ENCODE measurements at places on chromosomes 12 and 14. TPM values are rescaled to one million over a fixed set of nuclear protein-coding genes. Genes with fewer than 3 reads are reported as not detected.
A peak's percentile ranks its signal among the peaks of the same experiment; 100 is the strongest.

DNA sequence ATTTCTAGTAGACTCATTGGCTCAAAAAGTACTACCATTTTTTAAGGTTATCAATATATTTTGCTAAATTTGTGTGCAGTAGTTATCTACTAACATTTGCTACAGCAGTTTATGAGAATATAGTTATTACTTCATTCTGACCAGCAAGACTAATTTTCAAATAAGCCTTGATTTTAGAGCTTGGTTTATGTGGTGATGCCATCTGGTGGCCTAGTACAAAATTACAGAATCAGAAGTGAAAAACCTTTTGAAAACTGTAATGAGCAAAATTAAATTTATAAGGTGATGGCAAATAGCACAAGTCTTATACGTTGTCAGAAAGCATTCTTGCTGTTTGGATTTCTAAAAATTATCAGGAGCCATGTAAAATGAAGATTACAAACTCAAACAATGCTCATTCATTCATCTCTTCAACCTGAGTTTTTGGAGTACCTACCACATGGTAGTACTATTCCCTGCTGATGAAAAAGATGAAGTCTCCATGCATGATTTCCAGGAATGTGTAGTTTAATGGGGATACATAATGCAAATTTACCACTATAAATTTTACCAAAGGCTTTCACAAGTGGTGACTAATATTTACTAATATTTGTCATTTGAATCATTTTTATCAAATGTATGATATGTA is 51.0 kb downstream of the MAGOHB start:
- peak; percentile 13 for DNase-seq

- no peak for DNase-seq
These were observed 1.3 kb downstream of the GLRX5 start for GRCh38 chr14:95536036-95536593.

GRCh38 chr12:11578461-11578993 is 70.9 kb upstream of the ETV6 start:
- no peak for DNase-seq

GRCh38 chr12:71354871-71355270 is 84.7 kb upstream of the LGR5 start:
- no peak for DNase-seq

DNA sequence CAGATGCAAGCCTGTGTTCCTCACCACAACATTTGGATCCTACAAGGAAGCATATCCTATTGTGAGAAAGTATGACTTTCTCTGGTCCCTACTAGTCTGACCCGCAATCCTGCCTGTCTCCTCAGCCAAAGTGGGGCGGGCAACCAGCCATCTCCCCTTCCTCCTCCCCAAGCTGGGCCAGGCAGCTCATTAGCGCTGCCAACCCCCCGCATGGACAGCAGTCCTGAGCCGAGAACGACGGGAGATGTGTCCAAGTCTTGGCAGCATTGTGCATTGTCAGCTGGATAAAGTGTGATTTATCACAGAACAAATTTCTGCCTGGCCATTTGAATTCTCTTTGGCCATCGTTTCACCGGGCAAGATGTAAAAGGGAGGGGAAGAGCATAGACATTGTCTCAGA is 139.4 kb downstream of the SLC15A4 start:
- DNase-seq = no peak

GRCh38 chr12:78146365-78146772 is 315.7 kb downstream of the NAV3 start:
- DNase-seq = peak; percentile 2

GRCh38 chr14:54173802-54174201 is 217.2 kb upstream of the BMP4 start:
- DNase-seq = no peak

GRCh38 chr12:25433581-25434325 is 119.3 kb downstream of the LMNTD1 start:
- DNase-seq = no peak

GRCh38 chr12:12642916-12643315 is 31.2 kb downstream of the CREBL2 start:
- no peak for DNase-seq

DNA sequence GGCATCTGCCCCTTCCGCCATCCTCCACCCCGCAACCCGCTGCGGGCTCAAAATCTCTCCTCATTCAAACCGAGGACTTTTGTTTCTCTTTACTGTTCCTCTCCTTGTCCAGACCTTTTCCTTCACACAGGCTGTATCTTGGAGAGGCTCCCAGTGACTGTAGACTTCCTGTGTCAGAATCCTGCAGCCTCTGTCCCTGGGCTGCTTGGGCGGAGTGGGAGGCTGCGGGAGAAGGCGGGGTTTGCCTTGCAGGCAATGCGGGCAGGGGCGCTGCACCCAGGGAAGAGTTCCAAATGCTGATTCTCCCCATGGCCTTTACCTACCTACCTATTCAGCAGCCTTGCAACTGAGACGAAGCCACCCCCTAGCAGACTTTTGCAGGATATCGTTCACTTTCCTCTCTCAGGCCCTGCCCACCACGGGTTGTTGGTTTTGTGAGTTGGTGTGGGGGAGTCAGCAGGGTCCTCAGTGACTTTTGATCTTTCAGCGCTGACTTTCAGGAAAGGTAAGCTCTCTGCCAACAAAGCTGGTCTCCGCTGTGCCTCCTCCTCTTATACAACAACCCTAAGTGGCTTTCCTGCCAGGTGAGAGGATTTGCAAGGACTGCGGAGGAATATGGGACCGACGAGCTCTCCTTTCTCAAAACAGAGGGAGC is 79.0 kb upstream of the KCNA1 start:
- no peak for DNase-seq

GRCh38 chr12:52189376-52190174 is 2.2 kb downstream of the KRT80 start:
- peak; percentile 71 for DNase-seq

DNA sequence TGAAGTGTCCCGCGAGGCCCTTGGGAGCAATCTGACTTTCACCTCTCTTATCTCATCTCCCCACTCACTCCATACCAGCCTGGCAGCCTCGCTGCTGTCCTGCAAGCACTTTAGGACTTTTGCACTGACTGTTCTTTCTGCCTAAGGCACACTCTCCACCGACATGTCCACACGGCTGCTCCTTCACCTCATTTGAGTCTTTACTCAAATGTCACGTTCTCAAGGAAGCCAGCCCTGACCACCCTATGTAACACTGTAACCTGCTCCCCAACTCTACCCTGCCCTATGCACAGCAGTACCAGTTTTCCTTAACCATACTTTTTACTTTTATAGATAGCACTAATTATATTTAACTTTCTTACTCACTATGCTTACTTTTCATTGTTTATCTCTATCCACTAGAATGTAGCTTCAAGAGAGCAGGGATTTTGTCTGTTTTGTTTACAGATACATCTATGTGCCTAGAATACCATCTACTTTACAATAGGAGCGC is 32.0 kb downstream of the PRKD1 start:
- no peak for DNase-seq

GRCh38 chr14:80350707-80351106 is 139.4 kb upstream of the DIO2 start:
- DNase-seq = no peak

DNA sequence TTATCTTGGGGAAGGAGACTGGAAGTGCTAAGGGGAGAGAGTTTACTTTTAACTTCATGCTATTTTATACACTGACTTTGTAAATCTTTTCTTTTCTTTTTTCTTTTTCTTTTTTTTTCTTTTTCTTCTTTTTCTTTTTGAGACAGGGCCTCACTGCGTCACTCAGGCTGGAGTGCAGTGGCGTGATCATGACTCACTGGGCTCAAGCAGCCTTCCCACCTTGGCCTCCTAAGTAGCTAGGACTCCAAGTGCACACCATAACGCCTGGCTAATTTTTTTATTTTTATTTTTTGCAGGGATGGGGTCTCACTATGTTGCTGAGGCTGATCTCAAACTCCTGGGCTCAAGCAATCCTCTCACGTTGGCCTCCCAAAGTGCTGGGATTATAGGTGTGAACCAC is 294.6 kb upstream of the PRICKLE1 start:
- DNase-seq = no peak

DNA sequence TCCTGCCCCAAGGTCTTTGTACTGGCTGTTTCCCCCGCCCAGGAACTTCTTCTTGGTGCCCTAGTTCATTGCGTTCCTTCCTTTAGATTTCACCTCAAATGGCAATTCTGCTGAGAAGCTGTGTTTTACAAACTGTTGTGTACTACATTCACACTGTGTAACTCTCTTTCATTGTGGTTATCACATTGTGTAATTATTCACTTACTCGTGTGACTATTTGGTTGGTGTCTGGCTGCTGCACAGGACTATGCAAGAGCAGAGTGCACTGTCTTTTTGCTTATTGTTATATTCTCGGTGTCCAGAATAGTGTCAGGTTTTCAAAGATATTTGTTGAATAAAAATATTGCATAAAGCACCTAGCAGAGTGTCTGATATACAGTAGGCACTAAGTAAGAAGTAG is 177.2 kb upstream of the PRICKLE1 start:
- DNase-seq = no peak

GRCh38 chr12:52018433-52019112 is 11.8 kb downstream of the TAMALIN start:
- DNase-seq = no peak

DNA sequence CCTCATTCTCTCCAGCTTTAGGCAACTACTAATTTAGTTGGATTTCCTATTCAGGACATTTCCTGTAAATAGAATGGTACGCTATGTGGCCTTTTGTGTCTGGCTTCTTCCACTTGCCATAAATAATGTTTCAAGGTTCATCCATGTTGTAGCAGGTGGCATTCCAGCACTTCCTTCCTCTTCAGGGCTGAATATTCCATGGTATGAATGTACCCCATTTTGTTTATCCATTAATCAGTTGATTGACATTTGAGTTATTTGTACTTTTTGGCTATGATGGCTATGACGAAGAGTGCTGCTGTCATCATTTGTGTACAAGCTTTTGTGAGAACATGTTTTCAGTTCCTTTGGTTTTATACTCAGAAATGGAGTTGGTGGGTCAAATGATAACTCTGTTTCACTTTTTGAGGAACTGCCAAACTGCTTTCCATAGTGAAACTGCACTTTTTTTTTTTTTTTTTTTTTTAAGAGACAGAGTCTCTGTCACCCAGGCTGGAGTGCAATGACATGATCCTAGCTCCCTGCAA is 6.5 kb upstream of the CDK2AP1 start:
- no peak for DNase-seq

- DNase-seq = no peak
These were observed 14.9 kb downstream of the HCAR2 start for GRCh38 chr12:122688291-122688690.

GRCh38 chr14:51310505-51310944 is 70.5 kb downstream of the TMX1 start:
- peak; percentile 38 for DNase-seq

GRCh38 chr12:45509187-45509586 is 220.3 kb upstream of the ARID2 start:
- DNase-seq = peak; percentile 13

DNA sequence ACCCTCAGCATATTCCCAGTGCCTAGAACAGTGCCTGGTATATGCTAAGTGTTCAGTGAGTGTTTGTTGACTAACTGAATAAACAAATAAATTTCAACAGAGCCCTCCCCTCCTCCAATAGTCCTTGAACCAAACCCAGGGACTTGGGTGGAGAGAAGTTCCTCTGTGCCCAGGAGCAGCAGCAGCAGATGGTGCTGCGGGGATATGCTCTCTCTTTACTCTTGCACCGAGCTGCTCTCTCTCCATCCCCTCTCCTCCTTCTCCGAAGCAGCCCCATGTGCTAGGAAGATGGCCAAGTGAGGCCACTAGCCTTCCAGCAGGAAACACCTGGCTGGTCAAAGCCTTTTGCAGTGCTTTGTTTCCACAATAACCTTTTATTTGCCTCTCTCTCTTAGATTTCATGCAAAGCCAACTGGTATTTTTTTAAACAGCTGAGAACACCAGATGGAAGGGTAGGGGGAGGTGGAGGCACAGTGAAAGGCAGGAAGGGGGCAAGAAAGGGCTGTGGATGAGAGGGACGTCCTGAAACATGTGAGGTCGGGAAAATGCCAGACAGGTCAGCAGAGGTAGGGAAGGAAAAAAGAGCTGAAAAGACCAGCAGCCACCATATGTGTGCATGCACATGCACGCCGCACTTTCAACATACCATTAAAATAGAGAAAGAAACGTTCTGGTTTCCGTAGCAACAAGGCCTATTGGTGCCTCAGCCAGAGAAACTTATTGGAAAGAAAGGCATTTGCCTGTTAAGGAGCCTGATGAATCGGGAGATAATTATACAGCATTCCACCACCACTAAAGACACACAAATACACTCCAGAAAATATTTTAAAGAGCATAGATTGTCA is 78.9 kb downstream of the EMP1 start:
- DNase-seq = no peak

DNA sequence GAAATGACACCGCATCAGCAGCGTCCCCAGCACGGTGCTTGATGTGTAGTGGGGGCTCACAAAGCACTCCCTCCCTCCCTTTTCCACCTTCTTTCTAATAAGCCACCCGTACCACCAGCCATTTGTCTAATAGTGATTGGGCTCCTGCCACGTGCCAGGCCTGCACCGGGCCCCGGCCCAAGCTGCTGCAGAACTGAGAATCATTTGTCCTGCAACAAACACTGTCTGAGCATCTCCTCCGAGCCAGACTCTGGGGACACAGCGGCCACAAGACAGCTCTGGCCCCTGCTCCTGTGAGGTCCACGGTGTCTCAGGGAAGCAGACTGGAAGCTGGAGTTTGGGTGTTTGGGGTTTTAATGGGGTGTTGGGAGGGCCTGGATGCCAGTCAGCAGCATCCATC is 43.9 kb downstream of the MVK start:
- DNase-seq = no peak

DNA sequence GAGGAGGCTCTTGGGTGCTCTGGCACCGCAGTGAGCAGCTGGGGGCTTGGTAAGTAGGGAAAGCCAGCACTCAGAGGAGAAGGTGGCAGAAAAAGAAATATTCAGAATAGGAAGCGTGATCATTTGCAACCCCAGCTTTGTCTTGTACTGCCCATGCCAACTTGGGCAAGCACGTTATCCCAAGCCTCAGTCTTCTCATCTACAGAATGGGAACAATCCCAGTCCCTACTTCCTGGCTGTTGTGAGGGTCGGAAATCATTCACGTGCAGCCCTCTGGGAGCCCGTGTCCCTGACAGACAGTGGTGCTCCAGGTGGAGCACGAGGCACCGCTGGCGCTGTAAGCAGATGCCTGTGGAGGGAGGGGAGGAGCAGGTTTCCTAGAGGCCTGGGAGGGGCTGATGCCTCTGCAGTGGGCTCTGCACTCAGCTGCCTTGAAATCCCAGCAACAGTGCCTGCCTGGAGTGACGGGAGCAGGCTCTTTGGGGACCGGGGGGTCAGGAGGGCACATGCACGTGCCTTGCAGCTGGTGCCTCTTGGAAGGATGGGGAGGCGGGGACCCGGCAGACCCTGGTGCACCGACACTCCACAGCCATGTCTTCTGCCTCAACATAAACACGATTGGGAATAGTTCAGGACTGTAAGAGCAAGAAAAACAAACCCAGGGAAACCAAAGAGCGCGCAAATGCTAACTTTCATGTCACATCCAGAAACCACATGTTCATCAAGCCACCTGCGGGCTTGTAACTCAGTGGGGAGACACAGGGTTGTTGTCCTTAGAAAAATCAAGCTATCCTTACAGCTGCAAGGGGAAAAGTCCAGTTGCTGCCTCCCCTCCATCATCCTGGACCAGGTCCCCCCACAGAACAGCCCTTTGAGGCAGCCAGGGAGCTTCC is 86.5 kb upstream of the DIO3 start:
- no peak for DNase-seq

Gene NTS
- 0.56 TPM for total RNA-seq

Gene SLCO1B1
- total RNA-seq = not detected

Gene OTOGL
- total RNA-seq = 0.02 TPM

Gene CABP1
- not detected for total RNA-seq

Gene DHRS2
- total RNA-seq = 5,493 TPM

Gene FOXG1
- not detected for total RNA-seq

Gene KRT1
- not detected for total RNA-seq

Gene CRACR2A
- total RNA-seq = 29.8 TPM

Data from HT1080 (cell line).